GM10248 (cell line): ENCODE measurements at places on chromosomes 2 and 18.

- DNase-seq, result no peak
These were observed 88.9 kb upstream of the SLC35G4 start for GRCh38 chr18:11520536-11520935.

GRCh38 chr2:157875641-157876065 is 477 bp downstream of the ACVR1 start:
- peak; percentile 57 for DNase-seq

DNA sequence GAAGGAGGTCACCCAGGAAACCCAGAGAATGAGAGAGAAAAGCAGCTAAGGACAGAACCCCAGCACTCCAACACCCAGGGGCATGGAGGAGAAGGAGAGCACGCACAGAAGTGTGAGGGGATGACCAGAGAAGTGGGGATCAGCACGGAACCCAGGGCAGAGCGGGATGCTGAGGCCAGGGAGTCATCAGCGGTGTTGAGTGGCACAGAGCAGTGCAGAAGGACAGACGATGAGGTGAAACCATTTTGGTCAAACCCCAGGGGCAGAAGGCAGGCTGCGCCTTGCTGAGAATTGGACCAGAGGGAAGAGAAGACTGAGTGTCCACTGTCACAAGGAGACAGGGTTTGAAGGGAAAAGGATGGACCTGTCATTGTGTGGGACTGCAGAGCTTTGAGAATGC is 23.4 kb upstream of the ASB18 start:
- DNase-seq, result no peak

DNA sequence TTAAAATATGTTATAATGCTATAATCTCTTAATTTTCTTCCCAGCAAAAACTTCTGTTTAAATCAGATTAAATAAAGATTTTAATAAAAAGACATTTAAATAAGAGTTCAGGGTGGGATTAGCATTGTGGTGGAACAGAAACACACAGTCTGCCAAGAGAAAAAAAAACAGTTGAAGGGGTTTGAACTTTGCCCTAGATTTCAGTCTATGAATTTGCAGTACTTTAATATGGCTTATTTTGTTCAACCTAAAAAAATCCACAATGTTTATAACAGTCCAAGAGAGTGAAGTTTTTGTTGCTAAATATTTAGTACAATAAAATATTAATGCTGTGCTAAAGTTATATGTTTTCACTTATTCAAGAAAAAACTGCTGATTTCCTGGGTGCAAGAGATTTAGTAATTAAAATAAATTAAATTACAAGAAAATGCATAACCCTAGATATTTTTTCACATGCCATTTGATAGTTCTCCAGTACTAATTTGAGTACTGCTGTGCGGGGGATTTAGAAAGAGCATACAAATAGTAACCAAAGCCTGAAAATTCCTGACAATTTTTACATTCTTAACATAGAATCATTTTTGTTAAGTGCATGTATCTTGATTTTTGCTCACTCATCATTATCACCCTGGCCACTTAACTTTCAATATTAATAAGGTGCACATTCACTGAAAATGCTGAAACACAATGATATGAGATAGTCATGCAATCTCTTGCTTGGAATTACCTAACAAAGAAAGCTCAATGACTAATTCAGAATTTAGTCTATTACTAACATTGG is 52.6 kb downstream of the SLC40A1 start:
- no peak for DNase-seq

- DNase-seq, result no peak
These were observed 8.3 kb upstream of the TNS1 start for GRCh38 chr2:218010984-218011652.
